ENCODE measurements at places on chromosomes 2 and 18. TPM values are rescaled to one million over a fixed set of nuclear protein-coding genes. Genes with fewer than 3 reads are reported as not detected.

The ANKRD53 gene
- 0.37 TPM for total RNA-seq

The GRHL1 gene
- 0.19 TPM for total RNA-seq

The DYNAP gene
- total RNA-seq: not detected

The SOCS6 gene
- 31.5 TPM for total RNA-seq

The PLEKHH2 gene
- total RNA-seq: 1.9 TPM

The VSNL1 gene
- 0.06 TPM for total RNA-seq

The REL gene
- total RNA-seq: 2.1 TPM

The PDE6D gene
- total RNA-seq: 16.4 TPM

The CRYGD gene
- total RNA-seq: not detected

The LCT gene
- total RNA-seq: not detected

The IMMT gene
- 52.5 TPM for total RNA-seq

The GORASP2 gene
- 30.3 TPM for total RNA-seq

The AMMECR1L gene
- 11.3 TPM for total RNA-seq

The PFN4 gene
- total RNA-seq: 0.56 TPM

The FAM237A gene
- not detected for total RNA-seq

The DPYSL5 gene
- not detected for total RNA-seq

The IL1R2 gene
- 0.66 TPM for total RNA-seq

The EGR4 gene
- not detected for total RNA-seq

The SP100 gene
- total RNA-seq: 155 TPM

The HOXD10 gene
- not detected for total RNA-seq

The RASGRP3 gene
- total RNA-seq: 2.5 TPM

The GPR35 gene
- total RNA-seq: 0.19 TPM

The KLHL41 gene
- total RNA-seq: 1.1 TPM

The ERMN gene
- under 0.01 TPM for total RNA-seq

The PPP1CB gene
- 153 TPM for total RNA-seq

The ZDBF2 gene
- 10.9 TPM for total RNA-seq

The ICA1L gene
- total RNA-seq: 3.6 TPM

The PCARE gene
- not detected for total RNA-seq

The ZNG1B gene
- total RNA-seq: 60.1 TPM

The LYG2 gene
- not detected for total RNA-seq

The SLC5A7 gene
- total RNA-seq: not detected

The SERPINB7 gene
- total RNA-seq: not detected

The DNER gene
- 0.37 TPM for total RNA-seq

The RGPD4 gene
- total RNA-seq: under 0.01 TPM

The SPATA3 gene
- not detected for total RNA-seq

The UGT1A3 gene
- not detected for total RNA-seq

The TMEM247 gene
- total RNA-seq: not detected

The ICOS gene
- not detected for total RNA-seq

The NOSTRIN gene
- total RNA-seq: under 0.01 TPM

The GRP gene
- total RNA-seq: not detected

The MMADHC gene
- 121 TPM for total RNA-seq

The CHN1 gene
- total RNA-seq: 4.4 TPM

The LONRF2 gene
- total RNA-seq: 0.13 TPM

The THSD7B gene
- total RNA-seq: 0.40 TPM

The LRP2 gene
- total RNA-seq: not detected

The FARP2 gene
- total RNA-seq: 37.1 TPM

The CMPK2 gene
- 2.1 TPM for total RNA-seq

The CKAP2L gene
- 9.1 TPM for total RNA-seq

The LOXHD1 gene
- total RNA-seq: not detected

The TPRKB gene
- 23.6 TPM for total RNA-seq

The CAPN13 gene
- not detected for total RNA-seq

The NT5DC4 gene
- total RNA-seq: not detected

The CLIP4 gene
- 45.3 TPM for total RNA-seq

The CAPN14 gene
- total RNA-seq: 0.12 TPM

The GTF2A1L gene
- 3.5 TPM for total RNA-seq

The MARCO gene
- not detected for total RNA-seq

The L3MBTL4 gene
- under 0.01 TPM for total RNA-seq

The SLC9A4 gene
- total RNA-seq: under 0.01 TPM

The UGT1A10 gene
- total RNA-seq: not detected

Measured in aortic smooth muscle cell (primary cell).